ENCODE measurements at places on chromosomes 4 and X. TPM values are rescaled to one million over a fixed set of nuclear protein-coding genes. Genes with fewer than 3 reads are reported as not detected.

PLAC1 gene
- total RNA-seq: 0.15 TPM

IL13RA1 gene
- total RNA-seq: 69.4 TPM

TEX13D gene
- not detected for total RNA-seq

HTRA3 gene
- total RNA-seq: 74.5 TPM

UNC5C gene
- total RNA-seq: 2.2 TPM

ARHGAP36 gene
- not detected for total RNA-seq

FAM149A gene
- 1.2 TPM for total RNA-seq

CHIC1 gene
- total RNA-seq: 15.6 TPM

- DNase-seq: no peak
Observed at GRCh38 chrX:153993978-153994377, 21.4 kb downstream of the TMEM187 start.

GRCh38 chrX:152912106-152912505 is 14.2 kb downstream of the ZNF185 start:
- DNase-seq: no peak

DNA sequence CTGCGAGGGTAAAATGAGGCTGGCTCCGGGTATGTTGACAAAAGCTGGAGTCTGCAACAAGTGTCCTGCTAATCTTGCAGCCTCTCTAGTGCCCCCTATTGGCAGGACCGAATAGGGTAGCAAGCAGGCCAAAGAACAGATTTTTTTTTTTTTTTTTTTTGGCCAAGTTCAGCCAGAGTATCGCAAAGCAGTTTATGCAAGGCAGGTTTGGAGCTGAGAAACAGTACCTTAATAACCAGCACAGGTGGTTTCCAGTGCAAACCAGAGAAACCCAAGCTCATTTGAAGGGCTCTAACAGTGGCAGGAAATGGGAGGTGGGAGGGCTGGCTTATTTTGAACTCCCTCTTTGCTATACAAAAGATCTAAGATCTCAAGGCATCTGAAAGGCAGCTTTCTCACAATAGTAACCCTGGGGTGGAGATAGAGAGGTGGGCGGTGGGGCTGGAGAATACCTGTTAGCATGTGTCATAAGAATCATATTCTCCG is 38.2 kb upstream of the OCIAD2 start:
- no peak for DNase-seq

DNA sequence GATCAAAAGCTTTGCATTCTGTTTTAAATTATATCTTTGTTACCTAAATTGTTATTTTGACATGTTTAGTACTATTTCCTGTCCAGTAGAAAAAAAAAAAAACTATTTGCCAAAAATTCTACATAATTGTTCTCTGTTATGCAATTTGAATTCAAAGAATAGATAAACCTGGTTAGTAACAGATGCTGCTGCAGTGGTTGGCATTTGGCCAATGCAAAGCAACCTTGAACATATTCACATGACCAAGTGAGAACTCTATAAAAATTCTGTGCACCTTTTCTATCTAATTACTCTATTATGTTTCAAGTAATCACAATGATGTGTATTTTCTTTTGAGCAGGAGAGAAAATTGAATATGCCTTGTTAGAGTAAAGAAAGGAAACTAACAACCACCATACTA is 1473.4 kb downstream of the RPA4 start:
- DNase-seq: no peak

DNA sequence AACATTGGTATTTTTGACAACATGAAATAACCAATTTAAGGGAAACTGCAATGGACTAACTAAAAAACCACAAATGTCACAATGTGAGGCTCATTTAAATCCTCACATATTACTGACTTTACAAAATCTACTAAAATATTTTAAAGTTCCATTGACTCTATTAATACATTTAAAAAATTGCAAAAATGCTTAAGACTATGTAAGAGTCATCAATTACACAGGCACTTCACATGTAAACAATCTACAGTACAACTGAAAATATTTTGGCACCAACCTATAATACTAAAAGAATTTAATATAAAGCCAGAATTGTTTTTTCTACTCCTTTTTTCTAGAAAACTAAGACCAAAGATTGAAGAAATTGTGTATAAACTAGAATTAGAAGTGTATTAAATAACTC is 76.8 kb upstream of the RBMXL3 start:
- no peak for DNase-seq

- peak; percentile 75 for DNase-seq
Observed at GRCh38 chrX:30283456-30284200, 25.6 kb downstream of the NR0B1 start.

DNA sequence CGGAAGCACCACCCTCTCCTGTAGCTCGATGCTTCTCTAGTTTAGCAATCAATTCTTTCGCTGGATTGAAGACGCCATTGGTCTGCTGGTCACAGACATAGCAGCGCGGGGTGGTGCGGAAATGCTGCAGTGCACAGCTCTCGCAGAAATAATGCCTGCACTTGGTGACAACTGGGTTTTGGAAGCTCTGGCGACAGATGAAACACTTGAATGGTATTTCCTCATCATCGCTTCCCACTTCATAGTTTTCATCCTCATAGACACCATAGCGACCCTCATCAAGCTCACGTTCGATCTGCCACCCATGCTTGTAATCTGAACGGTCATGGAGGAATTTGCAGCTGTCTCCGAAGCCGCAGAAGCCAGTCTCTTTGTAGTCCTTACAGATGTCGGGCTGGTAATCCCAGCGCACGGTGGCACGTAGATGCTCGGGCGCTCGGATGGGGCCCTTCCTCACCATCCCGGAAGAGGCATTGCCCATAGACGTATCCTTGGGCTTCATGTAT is 854 bp downstream of the RNF113A start:
- DNase-seq: no peak

DNA sequence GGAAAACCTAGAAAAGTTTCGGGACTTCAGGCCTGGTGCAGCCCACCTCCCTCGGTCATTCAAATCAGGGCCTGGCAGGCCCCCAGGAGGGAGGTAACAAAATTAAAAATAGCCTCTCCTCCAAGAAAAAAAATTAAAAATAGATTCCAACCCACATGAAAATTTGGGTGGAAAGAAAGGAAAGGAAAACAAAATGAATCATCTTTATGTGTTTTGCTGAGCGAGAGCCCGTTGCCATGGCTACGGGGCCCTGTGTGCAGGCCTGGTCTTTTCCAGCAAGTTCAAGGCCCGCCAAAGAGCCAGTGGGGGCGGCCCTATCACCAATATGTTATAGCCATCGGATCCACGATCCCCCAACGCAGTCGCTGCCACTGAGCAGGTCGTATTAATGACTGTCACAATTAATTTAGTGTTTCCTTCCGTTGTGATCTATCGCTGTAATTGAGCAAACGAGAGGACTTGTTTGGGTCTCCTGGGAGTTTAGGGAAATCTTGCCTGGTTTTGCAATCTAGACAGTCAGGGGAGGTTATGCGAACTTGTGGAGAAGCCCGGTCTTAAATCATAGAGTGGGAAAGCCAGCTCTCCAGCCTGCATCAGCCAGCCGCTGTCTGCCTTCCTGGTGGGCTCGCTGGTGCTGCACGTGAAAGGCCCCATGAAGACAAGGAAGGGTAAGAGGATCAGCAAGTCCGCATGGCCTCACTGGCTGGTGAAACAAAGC is 452.4 kb downstream of the BCOR start:
- DNase-seq: peak; percentile 2

- no peak for DNase-seq
Observed at GRCh38 chr4:122879001-122879400, 43.4 kb downstream of the NUDT6 start.

- DNase-seq: no peak
Observed at GRCh38 chrX:154058214-154058997, 38.7 kb upstream of the IRAK1 start.

GRCh38 chr4:128357286-128357685 is 69.7 kb upstream of the PGRMC2 start:
- DNase-seq: no peak

DNA sequence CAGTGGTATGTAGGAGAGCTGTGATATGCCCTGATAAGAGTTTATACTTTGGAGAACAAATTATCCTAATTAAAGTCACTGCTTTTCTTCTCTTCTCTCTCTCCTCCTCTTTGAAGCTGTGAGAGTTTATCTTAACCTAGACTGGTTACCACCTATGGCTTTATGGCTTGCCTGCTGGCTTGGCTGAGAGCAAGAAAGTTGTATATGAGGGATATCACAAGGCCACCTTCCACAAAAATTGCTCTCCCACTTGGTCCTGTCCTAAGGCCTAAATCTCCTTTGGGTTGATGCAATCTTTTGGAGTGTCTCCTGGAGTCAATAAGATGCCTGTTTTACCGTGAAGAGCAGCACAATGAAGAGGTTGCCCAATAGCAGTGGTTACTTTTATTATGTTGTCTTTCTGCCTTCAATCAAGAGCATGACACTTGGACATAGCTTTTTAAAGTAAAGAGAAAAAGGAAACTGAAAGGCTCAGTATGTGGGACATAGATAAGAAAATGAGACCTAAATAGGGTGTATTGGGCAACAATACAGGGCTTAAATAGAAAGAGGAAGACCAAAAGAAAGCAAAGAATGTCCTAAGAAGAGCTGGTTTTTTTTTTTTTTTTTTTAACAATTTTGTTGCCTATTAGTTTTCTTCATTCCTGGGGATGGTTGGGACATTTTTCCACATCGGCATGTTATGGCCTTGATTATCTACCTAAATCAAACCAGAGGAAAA is 9.2 kb downstream of the GUCY1A1 start:
- no peak for DNase-seq

DNA sequence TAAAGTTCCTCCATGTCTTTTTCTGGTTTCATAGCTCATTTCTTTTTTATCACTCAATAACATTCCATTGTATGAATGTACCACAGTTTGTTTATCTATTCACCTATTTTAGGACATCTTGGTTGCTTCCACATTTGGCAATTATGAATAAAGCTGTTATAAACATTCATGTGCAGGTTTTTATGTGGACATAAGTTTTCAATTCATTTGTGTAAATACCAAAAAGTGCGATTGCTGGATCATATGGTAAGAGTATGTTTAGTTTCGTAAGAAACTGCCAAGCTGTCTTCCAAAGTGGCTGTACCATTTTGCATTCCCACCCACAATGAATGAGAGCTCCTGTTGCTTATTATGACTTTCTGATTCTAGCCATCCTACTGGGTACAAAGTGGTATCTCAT is 36.3 kb upstream of the ZFX start:
- DNase-seq: no peak

- no peak for DNase-seq
Observed at GRCh38 chr4:138910195-138910913, 105.2 kb upstream of the NOCT start.

GRCh38 chr4:113452868-113453620 is 308.5 kb downstream of the CAMK2D start:
- peak; percentile 96 for DNase-seq

DNA sequence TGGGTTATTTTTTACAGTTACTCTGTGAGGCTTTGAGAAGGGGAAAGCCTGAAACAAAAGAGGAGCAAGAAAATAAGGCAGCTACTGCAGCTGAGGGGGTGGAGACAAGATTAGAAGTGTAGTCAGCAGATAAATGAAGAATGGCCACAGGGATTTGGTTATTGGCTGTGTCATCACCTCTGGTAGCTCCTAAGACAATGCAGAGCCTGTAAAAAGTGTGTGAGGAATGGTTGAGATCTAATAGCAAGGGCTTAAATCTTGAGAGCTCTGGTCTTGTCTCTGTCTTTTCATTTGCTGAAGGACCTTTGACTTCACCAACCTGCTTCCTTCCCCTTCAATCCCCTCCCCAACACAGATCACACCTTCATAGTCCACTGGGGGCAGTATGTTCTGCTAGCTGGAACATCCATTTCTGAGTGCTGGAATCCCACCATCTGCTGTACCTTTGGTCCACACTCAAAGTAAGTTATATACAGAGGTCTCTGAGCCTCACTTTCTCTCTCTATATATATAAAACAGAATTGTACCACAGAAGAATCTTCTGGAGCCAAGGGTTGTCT is 213.7 kb upstream of the ZIC3 start:
- DNase-seq: no peak

DNA sequence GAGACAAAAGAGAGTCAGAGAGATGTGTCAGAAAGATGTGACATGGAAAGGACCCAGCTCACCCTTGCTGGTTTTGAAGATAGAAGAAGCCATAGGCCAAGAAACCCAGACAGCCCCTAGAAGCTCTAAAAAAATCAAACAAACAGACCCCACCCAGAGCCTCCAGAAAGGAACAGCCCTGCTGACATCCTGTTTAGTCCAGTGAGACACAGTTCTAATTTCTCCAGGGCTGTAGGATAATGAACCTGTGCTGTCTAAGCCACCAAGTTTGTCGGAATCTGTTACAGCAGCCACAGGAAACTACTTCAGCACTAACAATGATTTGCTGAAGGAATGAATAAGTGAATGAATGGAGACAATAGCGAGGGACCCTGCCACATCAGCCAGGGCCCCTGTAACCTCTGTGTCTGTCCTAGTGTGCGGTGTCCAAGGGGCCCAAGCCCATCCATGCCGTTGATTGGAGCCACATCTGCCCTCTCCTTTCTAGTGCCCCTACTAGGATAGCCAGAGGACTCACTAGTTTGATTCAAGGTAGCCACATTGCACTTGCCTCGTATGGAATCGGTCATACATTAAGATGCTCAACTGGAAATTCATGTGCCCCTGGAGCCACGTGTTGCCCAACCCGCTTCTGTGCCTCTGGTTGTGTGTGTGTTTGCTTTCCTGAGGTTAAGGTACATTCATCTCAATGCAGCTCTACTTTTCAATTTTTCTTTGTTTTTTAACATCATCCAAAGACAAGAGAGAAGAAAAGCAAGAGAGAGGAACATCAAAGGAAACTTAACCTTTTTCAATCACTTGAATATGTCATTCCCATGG is 32.5 kb upstream of the SLC2A9 start:
- DNase-seq: no peak

- no peak for DNase-seq
Observed at GRCh38 chr4:4502694-4503311, 39.0 kb downstream of the STX18 start.

DNA sequence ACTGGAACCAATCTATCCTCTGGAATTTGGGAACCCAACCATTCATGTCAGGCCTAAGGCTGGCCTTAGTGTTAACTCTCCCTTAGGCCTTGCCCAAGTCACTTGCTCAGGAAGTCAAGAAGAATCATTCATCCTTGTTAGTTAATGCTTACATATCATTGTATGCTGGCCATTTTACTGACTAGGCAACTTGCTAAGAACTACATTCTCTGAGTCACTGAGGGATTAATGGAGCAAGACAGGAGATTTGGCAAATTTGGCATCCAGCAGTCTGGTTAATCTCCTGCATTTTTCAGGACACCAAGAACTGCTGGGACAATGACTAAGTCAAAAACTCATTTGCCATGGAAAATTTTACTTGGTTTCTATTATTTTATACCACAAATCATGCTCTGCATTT is 115.8 kb upstream of the DDIT4L start:
- DNase-seq: no peak

- DNase-seq: no peak
Observed at GRCh38 chr4:56972389-56972788, 5.0 kb downstream of the NOA1 start.

All from glomerular endothelial cell (primary cell).